Ascending aorta (tissue), 2 donors: ENCODE measurements at places on chromosomes 16 and 17.
A peak's percentile ranks its signal among the peaks of the same experiment; 100 is the strongest.

GRCh38 chr17:21214015-21214776, at the start of gene TMEM11:
TMEM11 (minus strand) TSS chr17:21214161; CDS start chr17:21214152, 9 bp downstream.
- H3K4me1 ChIP-seq, result peaks cover 34% of the 10 kb centered on the region
- no peaks in the 10 kb centered on the region for H3K27me3 ChIP-seq

DNA sequence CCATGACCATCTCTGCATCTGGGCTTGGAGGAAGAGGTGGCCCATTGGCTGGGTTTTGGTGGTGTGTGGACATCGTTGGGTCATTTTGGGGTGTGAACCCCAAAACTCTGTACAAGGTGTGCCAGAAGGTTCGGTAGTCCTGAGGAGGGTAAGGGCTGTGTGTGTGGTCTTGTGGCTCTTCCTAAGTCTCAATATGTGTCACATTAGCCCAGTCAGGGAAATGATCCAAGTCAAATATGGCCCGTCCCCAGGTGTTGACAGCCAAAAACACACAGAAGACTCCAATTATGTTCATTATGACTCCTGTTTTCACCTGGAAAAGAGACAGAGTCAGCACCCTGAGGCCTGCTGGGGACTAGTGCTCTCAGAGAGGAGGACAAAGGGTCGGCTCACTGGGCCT, 27.1 kb downstream of the SLC13A5 start:
- no peak overlapping the region for H3K4me3 ChIP-seq
- H3K36me3 ChIP-seq, result no peaks in the 10 kb centered on the region
- H3K27ac ChIP-seq, result no peak overlapping the region

- peak; percentile 50 for DNase-seq
- H3K4me3 ChIP-seq, result no peak overlapping the region
- peaks cover 45% of the 10 kb centered on the region for H3K36me3 ChIP-seq
- H3K4me1 ChIP-seq, result no peaks in the 10 kb centered on the region
- H3K27ac ChIP-seq, result no peak overlapping the region
These were observed 97.8 kb downstream of the CLEC16A start for GRCh38 chr16:11042191-11042590.

GRCh38 chr17:1511290-1511689, 5.1 kb downstream of the INPP5K start:
- DNase-seq, result no peak
- H3K4me3 ChIP-seq, result no peak overlapping the region
- H3K27me3 ChIP-seq, result no peaks in the 10 kb centered on the region
- H3K36me3 ChIP-seq, result peaks cover 44% of the 10 kb centered on the region

- no peak within 1 kb of the TSS for H3K27ac ChIP-seq
- H3K36me3 ChIP-seq, result peaks cover 36% of the 10 kb centered on the region
- no peak within 1 kb of the TSS for H3K4me3 ChIP-seq
- DNase-seq, result peak; percentile 47
- H3K27me3 ChIP-seq, result no peaks in the 10 kb centered on the region
These were observed at the start of gene TMED6 for GRCh38 chr16:69351309-69352027. TMED6 (minus strand) TSS chr16:69351786; CDS start chr16:69351753, 33 bp downstream.

- no peaks in the 10 kb centered on the region for H3K36me3 ChIP-seq
- H3K27ac ChIP-seq, result no peak overlapping the region
- H3K4me3 ChIP-seq, result no peak overlapping the region
These were observed 440.6 kb upstream of the DYNLRB2 start for GRCh38 chr16:80100186-80100585.

DNA sequence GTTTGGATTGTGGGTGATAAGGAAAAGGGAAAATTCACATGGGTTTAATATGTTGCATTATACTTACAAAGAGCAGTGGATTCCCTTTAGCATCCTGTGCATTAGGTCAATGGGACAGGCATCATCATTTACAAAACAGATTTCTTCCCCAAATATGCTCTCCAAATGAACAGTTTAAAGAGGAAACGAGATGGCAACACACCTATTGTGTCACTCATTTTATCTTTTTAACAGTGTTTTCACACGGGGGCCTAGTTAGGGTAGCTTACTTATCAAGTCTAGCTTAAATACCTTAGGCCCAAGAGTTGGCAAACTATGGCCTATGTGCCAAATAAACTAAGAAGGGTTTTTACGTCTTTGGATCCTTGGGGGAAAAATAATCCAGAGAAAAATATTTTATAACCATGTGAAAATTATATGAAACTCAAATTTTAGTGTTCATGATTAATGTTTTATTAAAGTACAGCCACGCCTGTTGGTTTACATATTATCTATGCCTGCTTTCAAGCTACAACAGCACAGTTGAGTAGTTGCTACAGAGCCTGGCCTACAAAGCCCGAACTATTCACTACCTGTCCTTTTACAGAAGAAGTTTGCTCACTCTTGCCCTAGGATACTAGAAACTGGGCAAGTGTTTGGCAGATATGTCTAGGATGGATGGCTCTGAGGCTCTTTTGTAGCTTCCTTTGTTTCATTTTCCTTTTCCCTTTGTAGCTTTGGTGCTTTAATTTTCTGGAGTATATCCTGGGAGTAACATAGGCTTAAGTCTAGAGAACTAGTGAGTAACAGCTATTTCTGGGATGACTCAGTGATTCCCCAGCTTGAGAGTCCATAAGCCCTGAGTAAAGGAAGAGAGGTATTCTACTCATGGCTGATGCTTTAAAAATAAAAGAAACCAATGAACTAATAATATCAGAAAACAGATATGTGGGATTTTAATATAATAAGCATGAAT, 12.4 kb downstream of the NUP93 start:
- no peak overlapping the region for H3K4me3 ChIP-seq
- H3K36me3 ChIP-seq, result no peaks in the 10 kb centered on the region

- no peak for DNase-seq
- H3K27me3 ChIP-seq, result no peaks in the 10 kb centered on the region
These were observed 33.9 kb downstream of the CYB5D2 start for GRCh38 chr17:4176808-4177472.

DNA sequence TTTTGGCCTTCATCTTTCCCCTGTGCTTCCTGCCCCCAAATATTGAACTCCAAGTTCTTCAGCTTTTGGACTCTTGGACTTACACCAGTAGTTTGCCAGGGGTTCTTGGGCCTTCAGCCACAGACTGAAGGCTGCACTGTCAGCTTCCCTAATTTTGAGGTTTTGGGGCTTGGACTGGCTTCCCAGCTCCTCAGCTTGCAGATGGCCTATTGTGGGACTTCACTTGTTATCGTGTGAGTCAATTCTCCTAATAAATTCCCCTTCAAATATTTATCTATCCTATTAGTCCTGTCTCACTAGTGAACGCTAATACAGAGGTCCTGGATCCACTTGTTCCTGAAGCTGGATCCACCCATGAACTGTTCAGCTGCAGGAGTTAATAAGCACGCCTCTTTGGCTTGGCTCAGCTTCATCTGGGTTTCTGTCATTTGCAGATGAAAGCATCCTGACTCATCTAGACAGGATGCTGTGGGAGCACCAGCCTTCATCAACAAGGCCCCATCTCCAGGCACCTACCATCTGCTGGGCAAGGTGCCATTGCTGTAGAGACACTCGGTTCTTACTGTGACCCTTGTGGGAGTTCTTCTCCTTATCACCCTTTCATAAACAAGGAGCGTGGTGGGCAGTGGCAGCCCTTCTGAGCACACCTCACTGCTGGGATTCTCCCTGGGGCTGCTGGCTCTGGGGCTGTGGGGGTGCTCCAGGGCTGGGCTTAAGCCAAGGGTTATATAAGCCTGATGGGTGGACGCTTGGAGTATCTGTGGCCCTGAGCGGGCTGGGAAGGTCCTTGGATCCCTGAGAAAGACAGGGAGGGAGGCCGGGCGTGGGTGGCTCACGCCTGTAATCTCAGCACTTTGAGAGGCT, 23.1 kb downstream of the LAT start:
- no peaks in the 10 kb centered on the region for H3K4me1 ChIP-seq
- no peaks in the 10 kb centered on the region for H3K36me3 ChIP-seq
- no peak overlapping the region for H3K27ac ChIP-seq

DNA sequence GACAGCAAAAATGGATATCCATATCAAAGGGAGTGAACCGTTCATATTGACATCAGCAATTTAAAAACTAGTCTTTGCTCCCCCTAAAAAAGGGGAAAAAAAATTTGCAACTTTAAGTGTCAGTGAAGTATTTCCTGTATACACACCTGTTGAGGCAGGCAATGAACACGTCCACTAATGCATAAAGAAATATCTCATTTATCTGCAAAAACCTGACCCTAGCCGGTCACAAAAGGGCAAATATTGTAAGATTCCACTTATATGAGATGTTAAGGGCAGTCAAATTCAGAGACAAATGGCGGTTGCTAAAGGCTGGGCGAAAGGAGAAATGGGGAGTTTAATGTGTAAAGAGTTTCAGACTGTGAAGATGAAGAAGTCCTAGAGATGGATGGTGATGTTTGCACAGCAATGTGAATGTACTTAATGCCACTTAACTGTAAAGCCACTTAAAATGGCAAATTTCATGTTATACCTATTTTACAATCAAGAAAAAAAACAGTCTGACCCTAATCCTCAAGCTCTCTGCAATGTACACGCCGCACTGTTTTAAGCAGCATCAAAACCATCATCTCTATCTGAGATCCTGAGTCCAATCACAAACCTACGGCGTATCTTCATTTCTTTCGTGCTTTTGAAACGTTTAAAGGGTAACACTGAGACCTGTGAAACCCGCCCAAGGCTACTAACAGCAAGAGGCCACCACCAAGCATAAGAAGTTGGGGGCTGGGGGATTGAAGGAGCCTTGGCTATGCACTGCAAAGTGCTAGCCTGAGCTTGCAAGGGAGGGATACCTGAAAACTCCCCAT, 1.1 kb downstream of the PARN start:
- DNase-seq, result no peak
- H3K4me3 ChIP-seq, result peak overlapping the region; percentile 83
- peaks cover 13% of the 10 kb centered on the region for H3K4me1 ChIP-seq
- peak overlapping the region; percentile 88 for H3K27ac ChIP-seq

GRCh38 chr17:41547921-41548843, 20.1 kb upstream of the KRT19 start:
- peaks cover 15% of the 10 kb centered on the region for H3K4me1 ChIP-seq
- H3K27me3 ChIP-seq, result no peaks in the 10 kb centered on the region
- peak overlapping the region; percentile 65 for H3K27ac ChIP-seq
- peak overlapping the region; percentile 50 for H3K4me3 ChIP-seq

DNA sequence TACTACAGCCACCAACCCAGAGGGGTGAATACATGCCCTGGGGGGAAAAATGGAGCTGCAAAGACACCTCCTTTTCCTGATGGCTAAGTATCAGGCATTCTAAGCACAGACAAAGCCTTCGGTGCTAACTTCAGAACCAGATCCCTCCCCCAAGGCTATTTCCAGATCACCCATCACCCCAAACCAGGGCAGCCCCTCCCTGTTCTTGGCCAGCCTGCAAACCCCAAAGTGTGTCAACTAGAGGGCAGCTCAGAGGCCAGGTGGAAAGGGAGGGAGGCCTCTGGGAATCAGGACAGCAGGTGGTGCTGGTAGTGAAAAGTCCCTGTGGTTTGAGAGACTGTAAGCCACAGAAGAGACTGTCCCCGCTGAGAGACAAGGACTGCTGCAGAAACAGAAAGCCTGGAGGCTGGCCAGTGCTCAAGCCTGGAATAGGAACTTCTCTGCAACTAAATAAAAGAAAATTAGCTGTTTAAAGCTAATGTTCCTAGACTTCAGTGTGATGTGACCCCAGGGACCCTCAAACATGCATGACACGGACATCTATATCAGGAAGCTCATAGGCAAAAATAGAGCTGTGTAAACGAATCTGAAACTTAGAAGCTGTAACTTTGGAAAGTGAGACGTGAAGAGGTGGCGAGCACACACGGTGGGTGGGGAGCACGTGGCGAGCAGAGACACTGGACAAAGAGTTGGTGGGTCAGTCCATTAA, 9.1 kb downstream of the TUBG1 start:
- H3K4me3 ChIP-seq, result no peak overlapping the region
- H3K27me3 ChIP-seq, result no peaks in the 10 kb centered on the region
- peaks cover 20% of the 10 kb centered on the region for H3K36me3 ChIP-seq
- peaks cover 11% of the 10 kb centered on the region for H3K4me1 ChIP-seq

DNA sequence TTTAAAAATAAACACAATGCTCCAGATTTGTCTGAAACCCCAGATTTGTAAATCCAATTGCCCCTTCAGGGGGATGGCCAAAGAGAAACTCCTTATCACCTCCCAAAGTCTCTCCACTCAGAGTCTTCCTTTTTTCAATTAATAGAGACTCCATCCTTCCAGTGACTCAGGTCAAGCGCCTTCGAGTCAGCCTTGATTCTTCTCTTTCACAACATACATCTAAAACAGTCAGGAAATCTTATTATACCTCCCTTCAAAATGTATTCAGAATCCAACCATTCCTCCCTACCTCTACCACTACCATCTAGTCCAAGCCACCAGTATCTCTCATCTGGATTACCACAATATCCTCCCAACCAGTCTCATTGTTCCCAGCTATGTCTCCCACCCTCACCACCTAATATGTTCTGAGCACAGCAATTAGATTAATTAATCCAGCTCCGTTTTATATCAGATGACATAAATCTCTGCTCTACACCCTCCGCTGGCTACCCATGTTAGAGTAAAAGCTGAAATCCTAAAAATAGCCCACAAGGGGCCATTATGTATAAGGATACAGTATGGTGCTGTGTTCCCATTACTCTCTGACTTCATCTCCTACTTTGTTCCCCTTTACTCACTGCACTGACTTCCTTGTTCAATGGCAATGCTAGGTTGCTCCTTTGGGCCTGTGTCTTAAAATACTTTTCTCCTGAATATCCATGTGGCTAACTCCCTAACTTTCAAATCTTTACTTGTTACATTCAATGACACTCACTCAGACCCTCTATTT, 11.8 kb downstream of the SIAH1 start:
- no peak for DNase-seq
- no peaks in the 10 kb centered on the region for H3K27me3 ChIP-seq
- H3K4me3 ChIP-seq, result no peak overlapping the region

DNA sequence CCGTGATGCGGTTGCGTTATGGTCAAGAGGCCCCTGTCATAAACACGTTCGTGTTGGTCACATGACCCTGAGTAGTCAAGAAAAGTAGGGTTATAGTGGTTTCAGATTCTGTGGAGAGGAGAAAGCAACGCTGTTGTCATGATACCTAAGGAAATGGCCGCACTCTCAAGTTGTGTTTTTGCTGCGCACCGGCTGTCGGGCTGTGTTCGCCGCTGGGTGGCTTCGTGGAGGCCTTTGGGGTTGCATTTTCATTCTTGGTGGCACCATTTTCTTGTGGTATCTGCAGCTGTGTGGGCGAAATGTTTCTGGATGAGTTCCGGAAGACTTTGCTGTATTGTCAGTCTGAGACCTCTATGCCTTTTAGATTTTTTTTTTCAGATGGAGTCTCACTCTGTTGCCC, 35.0 kb downstream of the DEF8 start:
- H3K36me3 ChIP-seq, result peaks cover 73% of the 10 kb centered on the region
- DNase-seq, result no peak
- H3K27me3 ChIP-seq, result no peaks in the 10 kb centered on the region
- H3K4me1 ChIP-seq, result no peaks in the 10 kb centered on the region
- no peak overlapping the region for H3K4me3 ChIP-seq
- no peak overlapping the region for H3K27ac ChIP-seq

GRCh38 chr17:27224526-27225315, 69.2 kb upstream of the WSB1 start:
- H3K27ac ChIP-seq, result no peak overlapping the region
- DNase-seq, result no peak

DNA sequence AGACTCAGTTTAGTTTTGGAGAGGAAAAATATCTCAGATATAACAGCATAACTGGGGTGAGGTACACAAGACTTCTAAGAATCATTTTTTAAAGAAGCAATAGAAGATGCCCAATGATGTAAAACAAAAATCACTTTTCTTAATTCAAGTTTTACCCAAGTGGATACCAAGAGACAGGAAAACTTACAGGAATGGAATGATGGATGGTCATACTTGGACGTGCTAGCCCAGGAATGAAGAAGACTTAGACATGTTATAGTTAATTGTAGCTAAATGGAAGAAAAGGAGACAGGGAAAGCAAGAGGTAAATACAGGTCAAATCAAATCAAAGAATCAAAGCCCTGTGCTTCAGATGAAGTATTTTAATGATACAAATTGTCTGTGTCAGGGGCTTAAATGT, 312.7 kb upstream of the KCNJ16 start:
- no peaks in the 10 kb centered on the region for H3K36me3 ChIP-seq
- H3K27ac ChIP-seq, result no peak overlapping the region
- H3K27me3 ChIP-seq, result no peaks in the 10 kb centered on the region
